H1 (cell line): ENCODE measurements at places on chromosomes 7 and 10. TPM values are rescaled to one million over a fixed set of nuclear protein-coding genes. Genes with fewer than 3 reads are reported as not detected.

DNA sequence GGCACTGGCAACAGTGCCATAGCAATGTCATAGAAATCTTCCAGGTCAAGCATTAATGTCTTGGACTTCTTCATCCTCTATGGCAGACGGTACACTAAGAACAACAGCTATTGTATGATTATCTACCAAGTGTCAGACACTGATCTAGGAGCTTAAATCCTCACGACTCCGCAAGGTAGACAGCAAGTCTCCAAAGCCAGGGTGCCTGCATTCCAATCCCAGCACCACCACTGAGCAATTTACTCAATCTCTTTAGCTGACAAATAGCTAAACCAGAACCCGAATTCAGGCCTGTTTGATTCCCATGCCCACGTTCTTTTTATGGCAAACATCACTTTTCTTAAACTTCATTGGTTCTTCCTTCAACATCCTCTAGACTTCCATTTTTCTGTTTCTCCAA lies 31.8 kb downstream of the DNMBP start:
- H3K4me3 ChIP-seq = no peak overlapping the region
- no peaks in the 10 kb centered on the region for H3K27me3 ChIP-seq
- DNase-seq = no peak
- no peak overlapping the region for H3K27ac ChIP-seq
- no peaks in the 10 kb centered on the region for H3K36me3 ChIP-seq

DNA sequence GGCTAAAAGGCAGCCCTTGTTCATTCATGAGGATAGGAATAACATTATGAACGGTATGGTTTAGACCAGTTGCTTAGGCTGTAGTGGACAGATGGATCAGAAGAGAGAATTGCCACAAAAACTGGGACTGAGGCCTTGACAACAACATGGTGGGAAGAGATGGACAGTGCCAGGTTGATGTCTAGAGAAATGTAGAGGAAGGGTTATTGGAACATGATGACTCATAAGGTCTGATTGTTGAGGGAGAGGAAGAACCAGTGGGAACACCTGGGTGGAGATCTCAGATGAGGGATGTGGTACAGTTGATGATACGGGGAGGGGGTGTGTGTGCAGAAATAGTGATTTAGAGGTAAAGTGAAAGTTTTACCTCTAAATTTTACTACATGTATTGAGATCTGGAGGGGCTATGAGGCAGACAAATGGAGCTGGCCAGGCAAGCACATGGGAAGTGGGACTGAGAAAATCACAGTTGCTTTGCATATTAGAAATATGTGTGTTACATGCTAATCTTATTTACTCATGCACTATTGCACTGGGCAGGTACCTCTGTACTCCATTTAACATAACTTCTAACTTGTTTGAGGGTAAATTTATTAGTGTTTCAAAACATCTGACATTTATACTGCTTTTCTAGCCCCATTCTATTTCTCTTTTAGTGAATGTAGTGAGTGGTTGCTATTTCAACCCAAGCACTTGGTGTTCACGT lies 65.6 kb downstream of the PLCE1 start:
- H3K27me3 ChIP-seq = no peaks in the 10 kb centered on the region
- H3K27ac ChIP-seq = no peak overlapping the region
- H3K4me3 ChIP-seq = no peak overlapping the region
- H3K36me3 ChIP-seq = no peaks in the 10 kb centered on the region
- no peaks in the 10 kb centered on the region for H3K4me1 ChIP-seq
- no peak for DNase-seq

DNA sequence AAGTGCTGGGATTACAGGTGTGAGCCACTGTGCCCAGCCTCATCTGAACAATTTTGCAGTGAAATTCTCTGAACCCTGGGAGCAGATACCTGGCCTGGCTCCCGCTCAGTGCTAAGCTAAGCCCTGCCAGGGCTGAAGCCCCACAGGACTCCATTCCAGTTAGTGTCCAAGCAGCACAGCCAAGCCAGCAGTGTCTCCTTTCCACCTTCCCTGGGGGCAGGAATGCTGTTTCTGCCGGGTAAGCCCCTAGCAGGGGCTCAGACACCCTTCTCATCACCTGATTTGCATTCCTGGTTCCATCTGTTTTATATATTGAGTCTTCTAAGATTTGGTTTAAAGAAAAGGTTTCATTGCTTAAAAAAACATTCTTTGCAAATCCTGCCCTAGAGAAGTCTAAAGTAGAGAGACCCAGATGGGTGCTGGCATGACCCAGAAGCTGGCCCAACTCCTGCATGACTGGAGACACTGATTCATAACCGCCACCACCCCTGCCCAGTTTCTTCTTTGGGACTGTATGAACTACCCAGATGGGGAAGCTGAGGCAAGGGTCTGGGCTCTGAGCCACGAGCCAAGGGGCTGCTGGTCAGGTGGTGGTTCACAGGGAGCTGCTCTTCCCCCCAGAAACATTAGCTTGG lies 14.0 kb downstream of the SLC13A4 start:
- H3K4me3 ChIP-seq = no peak overlapping the region
- H3K4me1 ChIP-seq = no peaks in the 10 kb centered on the region
- H3K27me3 ChIP-seq = no peaks in the 10 kb centered on the region
- no peak overlapping the region for H3K27ac ChIP-seq

- peaks cover 19% of the 10 kb centered on the region for H3K4me1 ChIP-seq
- H3K27ac ChIP-seq = no peak overlapping the region
- peaks cover 9% of the 10 kb centered on the region; the same call in 1 of the 2 replicates for H3K27me3 ChIP-seq
- H3K36me3 ChIP-seq = no peaks in the 10 kb centered on the region; the same call in none of the 2 replicates
- DNase-seq = no peak
Measured at GRCh38 chr10:110500515-110500905, 2.8 kb downstream of the DUSP5 start.

GRCh38 chr7:104976966-104977636 lies 36.9 kb upstream of the KMT2E start:
- no peak for DNase-seq
- H3K36me3 ChIP-seq = no peaks in the 10 kb centered on the region
- no peaks in the 10 kb centered on the region for H3K27me3 ChIP-seq

GRCh38 chr10:26829810-26830515 lies 30.8 kb downstream of the ABI1 start:
- no peak overlapping the region for H3K27ac ChIP-seq
- DNase-seq = no peak
- H3K4me1 ChIP-seq = no peaks in the 10 kb centered on the region
- no peaks in the 10 kb centered on the region for H3K36me3 ChIP-seq
- no peaks in the 10 kb centered on the region for H3K27me3 ChIP-seq

DNA sequence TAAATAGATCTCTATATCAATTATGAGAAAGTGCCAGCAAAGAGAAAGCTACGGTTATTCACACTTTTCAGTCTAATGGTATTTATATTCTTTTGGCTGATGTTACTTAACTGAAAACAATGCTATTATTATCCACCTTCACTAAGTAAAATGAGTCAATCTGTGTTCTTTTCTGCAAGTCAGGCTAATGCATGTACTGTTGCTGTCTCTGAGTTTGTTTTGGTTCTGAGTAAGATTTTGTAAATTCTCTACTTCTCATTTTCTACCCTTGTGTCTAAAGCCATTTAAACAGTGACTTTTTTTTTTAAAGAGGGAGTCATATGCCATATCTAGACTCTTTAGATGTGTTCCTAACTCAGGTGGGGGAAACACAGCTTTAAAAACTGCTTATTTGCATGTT lies 7.5 kb downstream of the VWC2 start:
- H3K27ac ChIP-seq = no peak overlapping the region
- H3K4me3 ChIP-seq = no peak overlapping the region
- H3K4me1 ChIP-seq = no peaks in the 10 kb centered on the region
- peaks cover 10% of the 10 kb centered on the region for H3K27me3 ChIP-seq

DNA sequence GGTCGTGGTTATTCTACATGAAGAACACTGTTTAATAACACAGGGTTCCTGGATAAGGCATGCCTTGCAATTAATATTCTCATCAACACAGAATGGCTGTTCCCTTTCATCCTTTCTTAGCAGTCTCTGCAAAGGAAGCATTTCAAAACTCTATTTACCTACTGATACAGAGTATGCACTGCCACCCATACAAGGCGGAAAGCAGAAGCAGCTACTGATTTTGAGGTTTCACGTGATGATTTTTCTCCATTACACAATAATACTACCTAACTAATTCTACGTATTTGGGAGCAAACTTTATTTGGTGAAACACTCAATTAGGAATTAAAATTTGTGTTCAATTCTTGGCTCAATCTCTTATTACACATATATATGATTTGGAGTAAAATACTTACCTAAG lies 43.0 kb upstream of the COL1A2 start:
- no peaks in the 10 kb centered on the region for H3K27me3 ChIP-seq
- H3K4me1 ChIP-seq = no peaks in the 10 kb centered on the region
- H3K4me3 ChIP-seq = no peak overlapping the region
- DNase-seq = no peak
- H3K27ac ChIP-seq = no peak overlapping the region

DNA sequence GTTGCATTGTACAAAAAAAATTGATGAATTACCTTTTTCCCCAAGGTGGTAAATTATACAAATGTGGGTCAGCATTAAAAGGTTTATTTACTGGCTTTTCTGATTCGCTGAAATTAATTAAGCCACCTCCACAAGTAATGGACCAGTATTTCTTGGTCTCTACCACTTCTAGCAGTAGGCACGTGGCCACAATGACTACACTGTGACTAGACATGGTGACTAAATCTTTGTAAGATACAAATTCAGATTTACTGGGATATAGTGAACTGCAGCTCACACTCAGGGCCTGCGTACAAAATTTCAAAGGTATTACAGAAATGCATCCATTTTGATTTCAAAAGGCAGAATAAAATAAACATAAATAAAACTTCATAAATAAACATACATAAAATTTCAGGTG lies 10.9 kb downstream of the HPSE2 start:
- H3K4me3 ChIP-seq = no peak overlapping the region
- H3K4me1 ChIP-seq = no peaks in the 10 kb centered on the region
- H3K36me3 ChIP-seq = no peaks in the 10 kb centered on the region
- H3K27ac ChIP-seq = no peak overlapping the region
- no peaks in the 10 kb centered on the region; the same call in 1 of the 2 replicates for H3K27me3 ChIP-seq

- no peak for DNase-seq
- H3K27me3 ChIP-seq = no peaks in the 10 kb centered on the region
- H3K4me3 ChIP-seq = no peak overlapping the region
- peaks cover 13% of the 10 kb centered on the region for H3K4me1 ChIP-seq
- no peak overlapping the region for H3K27ac ChIP-seq
- H3K36me3 ChIP-seq = no peaks in the 10 kb centered on the region; the same call in 1 of the 2 replicates
Measured at GRCh38 chr7:137985897-137986251, 16.0 kb downstream of the CREB3L2 start.

DNA sequence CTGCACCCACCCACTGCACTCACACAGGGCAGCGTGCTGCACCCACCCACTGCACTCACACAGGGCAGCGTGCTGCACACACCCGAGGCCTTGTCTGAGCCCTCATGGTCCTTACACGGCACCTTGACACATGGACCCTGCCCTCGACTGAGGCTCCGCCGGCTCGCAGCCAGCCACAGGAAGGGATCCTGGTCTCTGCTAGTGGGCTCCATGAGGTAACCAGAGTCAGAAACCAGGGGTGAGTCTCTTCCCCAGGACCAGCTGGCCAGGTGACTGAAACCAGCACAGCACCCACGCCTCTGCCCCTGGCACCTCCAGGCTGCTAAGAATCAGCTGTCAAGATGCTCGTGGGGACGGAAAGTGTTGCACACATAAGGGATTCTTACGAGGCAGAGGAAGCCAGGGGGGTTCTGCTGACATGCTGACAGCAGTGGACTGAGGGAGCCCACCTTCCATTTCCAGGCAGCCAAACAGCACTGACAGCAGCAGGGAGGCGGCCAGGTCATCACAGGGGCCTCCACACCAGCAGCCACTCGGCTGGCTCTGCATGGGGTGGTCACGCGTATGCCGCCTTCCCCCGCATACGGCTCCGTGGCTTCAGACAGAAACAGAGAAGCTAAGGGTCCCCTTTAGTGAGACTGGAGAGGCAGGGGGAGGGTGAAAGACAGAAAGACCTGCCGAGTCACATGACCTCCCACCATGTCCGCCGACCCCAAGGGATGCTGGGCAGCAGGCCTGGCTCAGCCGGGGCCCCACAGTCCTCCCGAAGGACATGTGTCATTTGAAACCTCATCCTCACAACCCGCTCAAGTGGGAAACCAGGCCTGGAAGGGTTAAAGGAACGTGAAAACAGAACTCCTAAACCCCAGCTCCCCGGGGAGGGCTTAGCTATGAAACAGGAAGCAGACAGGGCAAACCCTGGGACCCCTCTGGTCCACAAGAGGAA lies 34.2 kb downstream of the GPER1 start:
- no peak overlapping the region for H3K4me3 ChIP-seq
- DNase-seq = no peak
- H3K36me3 ChIP-seq = no peaks in the 10 kb centered on the region
- H3K4me1 ChIP-seq = no peaks in the 10 kb centered on the region
- H3K27me3 ChIP-seq = no peaks in the 10 kb centered on the region

DNA sequence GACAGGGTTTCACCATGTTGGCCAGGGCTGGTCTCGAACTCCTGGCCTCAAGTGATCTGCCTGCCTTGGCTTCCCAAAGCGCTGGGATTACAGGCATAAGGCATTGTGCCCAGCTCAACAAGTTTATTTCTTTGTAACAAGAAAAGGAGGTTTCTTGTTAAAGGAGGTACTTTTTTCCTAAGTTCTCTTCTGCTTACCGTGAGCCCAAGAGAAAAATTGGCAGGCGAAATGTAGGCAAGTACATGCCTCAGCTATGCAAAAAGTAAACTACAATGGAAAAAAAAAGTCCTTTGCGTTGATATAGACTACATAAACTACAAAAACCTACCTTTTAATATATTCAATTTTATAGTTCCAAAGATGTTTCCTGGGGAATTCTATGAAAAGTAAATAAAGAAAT lies 122.6 kb downstream of the DKK1 start:
- no peak for DNase-seq
- H3K36me3 ChIP-seq = no peaks in the 10 kb centered on the region
- H3K4me3 ChIP-seq = no peak overlapping the region
- no peaks in the 10 kb centered on the region for H3K4me1 ChIP-seq
- H3K27me3 ChIP-seq = no peaks in the 10 kb centered on the region

DNA sequence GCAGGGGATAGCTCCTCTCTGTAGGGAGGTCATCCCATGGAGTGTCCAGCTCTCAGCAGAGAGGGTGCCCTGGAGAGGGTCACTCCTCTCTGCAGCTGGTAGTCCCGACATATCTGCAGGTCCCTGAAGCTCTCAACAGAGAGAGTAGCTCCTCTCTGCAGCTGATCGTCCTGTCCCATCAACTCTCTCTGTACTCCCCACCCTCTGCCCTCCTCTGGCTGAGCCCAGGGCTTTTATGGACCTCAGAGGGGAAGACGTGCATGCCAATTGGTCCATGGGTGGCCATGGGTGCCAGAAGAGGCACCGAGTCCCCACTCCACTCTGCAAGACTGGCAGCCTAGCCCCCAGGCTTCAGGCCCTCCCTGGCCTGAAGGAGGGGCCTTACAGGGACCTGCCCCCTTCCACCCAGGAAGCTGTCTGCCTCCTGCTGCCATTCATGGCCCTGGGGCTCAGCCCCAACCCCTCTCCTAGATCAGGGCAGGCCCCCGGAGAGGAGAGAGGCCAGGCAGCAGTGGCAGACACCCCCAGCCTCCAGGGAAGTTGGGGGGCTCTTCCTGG lies 9.0 kb upstream of the BLVRA start:
- H3K4me3 ChIP-seq = no peak overlapping the region
- no peaks in the 10 kb centered on the region for H3K36me3 ChIP-seq
- no peaks in the 10 kb centered on the region for H3K27me3 ChIP-seq
- DNase-seq = no peak
- no peak overlapping the region for H3K27ac ChIP-seq

The C10orf53 gene
- polyA plus RNA-seq = not detected in 2 replicates

The SCART1 gene
- polyA plus RNA-seq = 0.14 and 0.22 TPM in 2 replicates

The TMEM243 gene
- polyA plus RNA-seq = 16.4 and 23.7 TPM in 2 replicates

The ZPBP gene
- not detected in 2 replicates for polyA plus RNA-seq

The HOXA9 gene
- not detected in 2 replicates for polyA plus RNA-seq

The WNT8B gene
- polyA plus RNA-seq = 0.20 and 0.71 TPM in 2 replicates

The PSD gene
- 5.4 and 8.0 TPM in 2 replicates for polyA plus RNA-seq

The ITGB8 gene
- polyA plus RNA-seq = 0.96 and 1.2 TPM in 2 replicates

The CDK1 gene
- 15.1 and 29.4 TPM in 2 replicates for polyA plus RNA-seq

The UCN3 gene
- not detected in 2 replicates for polyA plus RNA-seq

The HOXA3 gene
- polyA plus RNA-seq = not detected in 2 replicates
